NCI-H510A (cell line): ENCODE measurements at places on chromosomes 2 and 18.

- peak; percentile 13 for DNase-seq
Measured at GRCh38 chr2:233460726-233461441, 105.7 kb downstream of the USP40 start.

- DNase-seq, result no peak
Measured at GRCh38 chr2:167729911-167730310, 517.5 kb downstream of the STK39 start.

DNA sequence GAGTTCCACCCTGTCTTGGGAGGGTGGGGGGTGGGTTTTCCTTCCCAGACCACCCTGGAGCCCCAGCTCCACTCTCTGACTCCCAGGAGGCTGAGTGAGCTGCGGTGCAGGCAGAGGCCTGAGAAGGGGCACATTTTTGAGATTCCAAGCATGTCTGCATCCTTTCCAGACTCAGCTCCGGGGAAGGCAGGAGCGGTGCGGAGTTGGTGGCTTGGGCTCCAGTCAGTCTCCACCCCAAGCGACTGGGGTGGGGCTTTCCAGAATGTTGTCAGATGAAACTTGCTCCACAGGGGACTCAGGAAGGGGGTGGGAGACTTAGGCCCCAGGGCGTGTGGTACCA lies 44.2 kb upstream of the HS6ST1 start:
- DNase-seq, result no peak

DNA sequence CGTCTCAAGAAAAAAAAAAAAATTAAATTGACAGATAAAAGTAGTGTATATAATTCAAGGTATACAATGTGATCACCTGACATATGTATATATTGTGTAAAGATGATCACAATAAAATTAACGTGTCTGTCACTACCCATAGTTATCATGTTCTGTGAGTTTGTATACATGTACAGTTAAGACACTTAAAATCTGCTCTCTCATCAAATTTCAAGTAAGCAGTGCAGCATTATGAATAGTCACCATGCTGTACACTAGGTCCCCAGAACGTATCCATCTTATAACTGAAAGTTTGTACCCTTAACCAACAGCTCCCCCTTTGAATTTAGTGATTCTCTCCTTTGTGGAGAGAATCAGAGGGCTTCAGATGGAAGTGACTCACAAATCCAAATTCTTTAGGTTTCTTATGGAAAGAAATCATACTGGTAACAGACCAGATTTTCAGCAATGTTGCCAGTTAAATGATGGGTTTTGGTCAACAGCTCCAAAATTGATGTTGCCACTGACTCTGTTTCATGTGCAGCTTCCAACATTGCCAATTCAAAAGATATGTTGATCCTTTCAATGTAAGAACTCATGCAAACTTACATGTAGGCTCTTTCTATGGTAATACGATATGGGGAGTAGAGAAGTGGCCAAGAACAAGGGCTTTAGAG lies 281.5 kb downstream of the AFF3 start:
- no peak for DNase-seq

DNA sequence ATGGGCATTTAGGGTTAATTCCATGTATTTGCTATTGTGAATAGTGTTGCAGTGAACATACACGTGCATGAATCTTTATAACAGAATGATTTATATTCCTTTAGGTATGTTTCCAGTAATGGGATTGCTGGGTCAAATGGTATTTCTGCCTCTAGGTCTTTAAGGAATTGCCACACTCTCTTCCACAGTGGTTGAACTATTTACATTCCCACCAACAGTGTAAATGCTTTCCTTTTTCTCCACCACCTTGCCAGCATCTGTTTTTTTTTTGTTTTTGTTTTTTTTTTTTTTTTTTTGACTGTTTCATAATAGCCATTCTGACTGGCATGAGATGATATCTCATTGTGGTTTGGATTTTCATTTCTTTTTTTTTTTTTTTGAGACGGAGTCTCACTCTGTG lies 62.4 kb downstream of the GTF3C3 start:
- DNase-seq, result no peak

DNA sequence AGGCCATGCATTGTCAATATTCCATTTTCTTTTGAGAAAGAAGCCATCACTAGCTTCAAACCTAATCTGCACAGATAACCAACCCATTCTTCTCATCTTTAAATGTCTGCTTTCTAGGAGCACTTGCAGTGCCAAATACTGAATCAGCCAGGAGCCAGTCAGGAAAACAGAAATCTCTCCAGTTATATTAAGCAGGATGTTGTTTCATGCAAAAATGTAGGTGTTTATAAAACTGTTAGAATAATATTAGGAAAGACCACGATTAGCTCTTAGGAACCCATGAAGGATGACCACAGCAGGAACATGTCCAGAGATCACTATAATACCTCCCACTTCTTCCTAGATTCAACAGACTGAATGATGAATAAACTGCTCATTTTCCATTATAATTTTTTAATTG lies 86.0 kb downstream of the TTC32 start:
- DNase-seq, result no peak

GRCh38 chr2:81901017-81901416 lies 1596.5 kb upstream of the LRRTM1 start:
- no peak for DNase-seq

- DNase-seq, result peak; percentile 9
Measured at GRCh38 chr2:222796413-222797103, 64.3 kb upstream of the ACSL3 start.

DNA sequence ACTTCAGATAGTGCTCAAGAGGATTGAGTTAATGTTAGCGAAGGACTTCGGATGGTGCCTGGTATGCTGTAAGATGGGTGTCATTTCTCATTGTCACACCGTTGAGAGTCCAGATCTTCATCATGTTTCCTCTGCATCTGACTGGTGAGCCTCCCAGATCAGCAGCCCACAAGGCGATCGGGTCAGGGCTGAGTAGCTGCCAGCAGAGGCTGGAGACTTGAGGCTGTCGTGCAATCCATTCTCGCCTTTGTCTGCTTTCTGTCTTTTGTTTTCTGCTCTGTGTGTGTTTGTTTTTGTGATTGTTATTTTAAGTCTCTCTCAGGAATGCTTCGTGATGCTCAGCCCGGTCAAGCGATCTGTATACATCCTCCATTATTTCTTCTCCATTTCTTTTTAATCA lies 95.8 kb downstream of the TGOLN2 start:
- no peak for DNase-seq

DNA sequence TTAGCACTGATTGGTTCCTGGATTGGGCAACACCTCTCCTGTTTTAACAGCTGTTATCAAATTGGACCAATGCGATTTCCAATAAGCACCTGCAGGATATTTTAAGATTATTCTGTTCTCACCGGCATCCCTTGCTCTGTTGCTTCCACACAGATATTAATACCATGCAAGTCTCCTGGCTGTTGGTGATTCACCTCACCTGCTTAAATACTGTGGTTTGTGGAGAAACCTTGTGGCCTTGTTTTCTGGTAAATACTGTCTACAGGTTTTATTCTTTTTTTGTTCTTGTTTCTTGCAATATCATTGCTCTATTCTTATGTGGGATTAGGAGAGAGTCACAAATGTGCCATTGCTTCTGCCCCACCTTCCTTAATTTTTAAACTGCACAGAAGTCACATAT lies 448.1 kb upstream of the NXPH2 start:
- DNase-seq, result no peak

DNA sequence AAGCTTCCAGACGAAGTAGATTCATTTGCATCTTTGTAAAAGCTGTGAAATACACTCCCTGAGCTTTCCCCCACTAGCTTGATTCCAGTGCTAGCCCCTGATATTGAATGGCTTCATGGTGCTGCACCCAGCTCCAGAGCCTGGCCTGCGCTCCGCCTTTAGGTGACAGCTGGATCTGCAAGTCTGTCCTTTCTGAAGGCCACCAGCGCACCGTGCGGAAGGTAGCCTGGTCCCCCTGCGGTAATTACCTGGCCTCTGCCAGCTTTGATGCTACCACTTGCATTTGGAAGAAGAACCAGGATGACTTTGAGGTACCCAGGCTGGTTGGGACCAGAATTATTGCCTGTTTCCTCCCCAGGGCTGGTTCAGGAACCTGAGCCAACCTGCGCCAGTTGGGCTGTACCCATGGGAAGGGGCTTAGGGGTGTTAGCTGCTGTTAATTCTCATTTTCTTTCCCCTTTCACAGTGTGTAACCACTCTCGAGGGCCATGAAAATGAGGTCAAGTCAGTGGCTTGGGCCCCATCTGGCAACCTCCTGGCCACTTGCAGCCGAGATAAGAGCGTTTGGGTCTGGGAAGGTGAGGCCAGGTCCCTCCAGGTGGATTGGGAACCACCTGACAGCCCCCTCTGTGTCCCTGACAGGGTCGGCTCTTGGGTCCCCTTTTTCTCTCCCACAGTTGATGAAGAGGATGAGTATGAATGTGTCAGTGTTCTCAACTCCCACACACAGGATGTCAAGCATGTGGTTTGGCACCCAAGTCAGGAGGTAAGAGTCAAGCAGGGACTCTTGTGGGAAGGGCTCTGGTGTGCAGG lies 1.3 kb downstream of the CIAO1 start:
- no peak for DNase-seq
